ENCODE measurements at places on chromosomes 3 and 15.

GRCh38 chr3:72316501-72317279 is 531.6 kb downstream of the SHQ1 start:
- no peak for DNase-seq

GRCh38 chr3:66405701-66406091 is 95.1 kb downstream of the LRIG1 start:
- DNase-seq: no peak

- DNase-seq: no peak
Measured at GRCh38 chr3:12896063-12896985, 55.0 kb upstream of the RPL32 start.

- no peak for DNase-seq
Measured at GRCh38 chr3:57112206-57112605, 51.7 kb downstream of the SPATA12 start.

- DNase-seq: no peak
Measured at GRCh38 chr3:121736112-121736511, 13.4 kb downstream of the GOLGB1 start.

GRCh38 chr15:49174902-49175301 is 4.9 kb downstream of the GALK2 start:
- DNase-seq: no peak

- no peak for DNase-seq
Measured at GRCh38 chr15:31106495-31107300, 5.2 kb upstream of the TRPM1 start.

DNA sequence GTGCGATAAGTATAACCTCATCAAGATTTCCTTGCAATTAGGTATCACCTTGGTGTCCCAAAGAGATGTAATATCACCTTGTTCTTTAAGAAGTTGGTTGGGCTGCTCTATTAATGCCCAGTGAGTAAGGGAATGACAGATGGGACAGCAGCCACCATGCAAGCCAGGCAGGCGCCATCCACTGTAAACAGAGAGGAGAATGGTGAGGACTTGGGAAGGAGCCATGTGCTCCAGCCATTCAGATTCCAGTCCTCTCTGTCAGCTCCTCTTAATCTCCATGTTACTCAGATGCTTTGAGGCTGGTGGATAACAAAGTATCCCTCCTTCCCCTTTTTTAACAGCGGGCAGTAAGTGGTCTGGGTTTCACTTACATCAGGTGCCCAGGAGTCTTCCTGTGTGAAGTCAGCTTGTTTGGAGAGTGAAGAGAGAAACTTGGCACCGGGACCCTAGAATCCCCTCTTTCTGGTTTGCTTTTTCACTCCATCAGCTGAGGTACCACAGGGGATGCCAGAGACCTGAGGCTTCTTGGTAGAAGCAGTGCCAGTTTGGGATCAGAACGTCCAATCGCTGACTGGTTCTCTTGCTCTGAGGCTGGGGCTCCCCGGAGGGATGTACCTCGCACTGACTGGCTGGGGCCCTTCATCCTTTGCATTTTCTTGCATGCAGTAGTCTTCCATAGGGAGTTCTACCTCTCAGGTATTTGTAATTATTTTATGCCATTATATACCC is 29.5 kb downstream of the SLCO3A1 start:
- no peak for DNase-seq

DNA sequence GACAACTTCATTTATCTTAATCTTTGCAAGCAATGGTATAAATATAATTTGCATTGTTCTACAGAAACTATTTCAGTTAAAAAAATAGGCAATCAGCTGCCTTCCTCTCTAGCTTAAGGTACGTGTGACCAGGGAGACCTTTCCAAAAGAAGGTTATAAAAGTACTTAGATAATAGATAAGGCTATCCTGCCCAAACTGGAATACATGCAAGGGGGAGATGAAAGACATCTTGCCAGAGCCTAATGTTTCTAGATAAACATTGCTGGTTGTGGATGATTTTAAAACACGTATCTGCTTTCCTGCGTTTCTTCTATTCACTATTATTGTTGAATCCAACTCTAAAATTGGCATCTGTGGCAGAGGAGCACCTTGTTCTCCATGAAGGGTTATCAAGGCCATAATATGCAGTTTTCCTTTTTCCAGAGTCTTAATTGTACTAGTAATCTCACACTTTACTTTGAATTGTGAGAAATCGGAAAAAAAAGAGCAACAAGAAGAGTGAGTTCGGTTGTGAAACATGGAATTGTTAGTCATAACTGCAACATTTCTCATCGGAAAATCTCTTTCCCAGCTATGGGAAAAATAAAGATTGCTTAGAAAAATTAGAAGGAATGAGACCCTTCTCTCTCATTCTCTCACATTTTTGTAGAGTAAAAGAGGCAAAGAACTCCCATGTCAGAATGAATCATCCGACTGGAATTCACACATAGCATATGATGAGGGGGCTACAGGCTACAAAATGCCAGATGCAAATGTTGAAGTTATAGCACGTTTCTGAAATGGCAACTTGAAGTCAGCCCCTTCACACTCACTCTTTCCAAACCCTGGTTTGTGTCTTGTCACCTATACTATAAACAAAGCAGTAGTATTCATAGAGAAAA is 936.1 kb upstream of the NR2F2 start:
- DNase-seq: no peak
